ENCODE measurements at places on chromosomes 2 and 18.

DNA sequence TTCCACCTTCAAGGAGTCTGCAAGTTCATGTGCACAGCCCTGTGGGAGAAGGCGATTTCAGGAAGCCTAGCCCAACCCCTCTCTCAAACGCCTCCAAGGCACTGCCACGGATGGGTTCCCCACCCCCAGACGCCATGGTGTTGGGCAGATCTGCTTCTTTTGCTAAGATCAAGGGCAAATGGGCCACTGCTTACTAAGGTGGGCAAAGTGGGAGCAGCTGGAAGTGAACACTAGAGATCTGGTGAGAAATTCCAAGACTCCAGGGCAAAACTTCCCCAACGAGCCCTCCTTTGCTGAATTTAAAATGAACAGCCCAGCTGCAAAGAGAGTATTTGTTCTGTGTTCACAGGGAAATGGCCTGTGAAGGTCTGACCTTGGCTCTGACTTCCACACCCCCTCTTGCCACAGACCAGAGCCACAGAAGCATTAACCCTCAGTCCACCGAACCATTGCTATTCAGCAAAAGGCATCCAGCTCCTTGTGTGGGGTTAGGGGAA lies 45.1 kb upstream of the ZBTB7C start:
- DNase-seq, result no peak

DNA sequence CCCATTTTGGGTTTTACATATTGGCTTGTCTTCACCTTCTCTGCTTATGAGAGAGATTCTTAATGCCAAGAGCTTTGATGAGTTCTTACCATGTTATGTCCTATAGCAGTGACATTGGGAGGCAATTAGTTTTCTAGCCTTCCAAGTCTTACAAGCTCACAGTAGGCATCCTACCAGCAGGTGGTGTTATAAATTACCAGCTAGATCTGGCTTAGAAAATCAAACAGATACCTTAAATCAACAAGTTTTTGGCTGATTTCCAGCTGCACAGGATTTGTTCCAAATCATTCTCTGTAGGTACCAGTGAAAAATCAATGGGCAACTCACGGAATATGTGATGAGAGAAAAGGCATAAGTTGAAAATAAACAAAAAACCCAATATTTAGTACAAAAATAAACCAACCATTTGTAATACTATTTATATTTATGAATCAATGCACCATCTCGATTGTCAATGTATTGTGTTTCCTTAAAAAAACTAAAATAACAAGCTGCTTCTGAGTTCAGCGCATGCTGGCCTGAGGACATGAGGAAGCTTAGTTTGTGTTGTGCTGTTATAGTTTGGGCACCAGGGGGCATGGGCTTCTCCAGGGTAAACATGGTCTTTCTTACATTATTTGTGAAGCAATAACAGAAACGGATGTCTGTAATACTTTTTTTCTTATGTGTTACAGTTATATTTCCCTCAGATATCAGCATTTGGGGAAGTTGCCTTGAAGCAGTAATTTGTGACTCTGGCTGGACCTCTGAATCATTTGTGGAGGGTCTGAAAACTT lies 34.1 kb upstream of the NXPH2 start:
- DNase-seq, result no peak

DNA sequence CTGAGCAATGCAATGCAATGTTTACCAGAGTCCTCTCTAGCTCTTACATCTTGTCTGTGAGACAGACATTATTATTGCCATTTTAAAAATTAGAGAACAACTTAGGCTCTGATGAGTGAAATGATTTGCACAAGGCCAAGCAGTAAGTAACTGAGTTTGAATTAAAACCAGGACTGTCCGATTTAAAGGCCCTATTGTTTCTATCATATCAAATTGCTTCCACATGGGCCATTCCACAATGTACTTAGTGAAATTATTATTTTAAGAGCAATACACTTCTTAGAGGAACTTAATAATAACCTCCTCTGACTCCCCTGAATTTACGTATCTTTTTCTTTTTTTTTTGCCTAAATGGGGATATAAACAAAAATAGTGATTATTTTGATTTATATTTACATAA lies 64.6 kb downstream of the PLCL1 start:
- DNase-seq, result no peak

DNA sequence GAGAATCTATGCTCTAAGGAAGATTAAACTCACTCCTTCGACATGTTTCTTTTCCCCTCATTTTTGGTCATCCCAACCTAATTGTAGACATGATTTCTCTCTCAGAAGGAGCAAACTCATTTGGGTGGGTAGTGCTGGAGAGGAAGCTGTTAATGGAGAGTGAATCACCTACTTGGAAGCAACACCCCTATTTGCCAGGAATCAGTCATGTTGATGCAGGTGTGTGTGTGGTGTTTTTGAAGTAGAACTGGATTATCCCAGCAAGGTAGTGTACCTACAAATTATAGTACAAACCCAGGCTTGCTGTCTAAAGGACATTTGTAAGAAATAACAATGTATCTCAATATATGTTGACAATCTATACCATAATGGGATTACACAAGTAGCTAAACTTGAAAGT lies 186.4 kb downstream of the EPHA4 start:
- no peak for DNase-seq

DNA sequence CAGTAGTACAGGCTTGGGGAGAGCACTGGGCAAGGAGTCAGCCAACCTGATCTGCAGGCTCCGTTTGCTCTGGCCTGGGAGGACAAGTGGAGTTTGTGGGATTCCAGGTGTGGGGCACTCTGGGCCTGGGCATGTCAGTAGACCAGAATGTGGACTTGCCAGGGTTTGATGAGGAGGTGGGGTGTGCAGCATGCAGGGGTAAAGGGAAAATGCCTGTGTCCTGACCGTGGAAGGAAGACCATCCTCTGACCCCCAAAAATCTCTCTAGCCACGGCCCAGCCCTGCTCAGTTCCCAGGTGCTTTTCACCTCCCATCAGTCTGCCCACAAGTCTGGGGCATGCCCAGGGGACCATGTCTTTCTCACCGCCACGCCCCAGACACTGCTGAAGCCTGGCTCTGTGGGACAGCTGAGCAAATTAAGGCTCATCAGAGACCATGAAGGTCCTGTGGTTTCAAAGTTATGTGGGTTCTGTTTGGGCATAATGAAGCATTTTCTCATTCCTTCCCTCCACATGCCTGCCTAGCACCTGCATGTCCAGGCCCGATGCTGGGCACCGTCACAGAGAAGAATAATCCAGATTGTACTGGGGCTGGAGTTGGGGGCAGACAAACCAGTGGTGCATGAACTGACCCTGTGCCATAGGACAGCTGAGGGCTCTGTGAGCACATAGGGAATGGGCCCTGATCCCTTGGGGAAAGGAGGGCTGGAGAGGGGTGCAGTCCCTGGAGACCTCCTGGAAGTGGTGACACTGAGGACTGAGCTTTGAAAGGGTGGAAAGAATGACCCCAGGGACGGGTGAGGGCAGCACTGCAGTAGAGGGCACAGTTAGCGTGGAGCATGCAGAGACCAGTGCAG lies 6.5 kb upstream of the KCNF1 start:
- no peak for DNase-seq

DNA sequence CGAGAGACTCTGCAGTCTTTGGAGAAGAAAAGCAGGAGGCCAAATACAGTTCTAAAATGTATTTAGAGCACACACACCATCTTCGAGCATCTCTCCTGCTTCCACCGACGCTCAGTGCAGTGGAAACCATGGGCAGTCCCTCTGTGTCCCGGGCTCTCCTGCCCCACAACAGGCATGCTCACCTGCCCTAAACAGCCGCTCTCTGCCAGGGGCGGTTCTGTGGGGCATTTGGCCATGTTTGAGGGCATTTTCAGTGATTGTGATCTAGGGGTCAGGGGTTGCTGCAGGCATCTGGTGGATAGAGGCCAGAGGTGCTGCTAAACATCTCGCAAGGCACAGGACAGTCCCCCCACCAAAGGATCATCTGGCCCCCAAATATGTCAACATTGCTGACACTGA lies 55.8 kb downstream of the EMX1 start:
- DNase-seq, result no peak

All from NCI-H1930 (cell line).